Astrocyte (in vitro differentiated cells and primary cell): ENCODE measurements at places on chromosomes 2 and 18.

DNA sequence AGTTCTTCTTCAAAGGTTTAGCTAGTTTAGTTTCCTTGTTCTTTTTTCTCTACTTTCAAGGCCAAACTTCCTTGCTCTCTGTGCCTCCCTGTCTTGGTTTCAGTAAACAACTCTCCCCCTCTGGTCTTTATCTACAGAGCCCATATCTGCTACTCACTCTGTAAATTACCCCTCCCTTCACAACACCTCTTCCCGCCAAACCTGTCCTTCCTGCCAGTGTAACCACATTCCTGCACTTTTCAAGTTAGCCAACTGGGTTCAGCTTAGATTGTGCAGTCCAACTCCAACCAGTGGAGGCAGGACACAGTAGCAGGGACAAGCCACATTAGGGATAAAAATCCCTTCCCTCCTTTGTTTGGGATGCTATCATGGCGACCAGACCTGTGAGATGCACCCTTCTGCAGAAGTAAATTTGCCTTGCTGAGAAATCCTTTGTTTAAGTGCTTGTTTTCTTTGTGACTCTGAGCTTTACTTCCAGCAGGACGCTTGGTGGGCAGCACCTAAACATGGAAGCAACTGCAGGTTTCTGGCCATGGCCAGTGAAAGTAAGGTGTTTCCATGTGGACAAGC lies 706.0 kb downstream of the KCNJ3 start:
- H3K27me3 ChIP-seq = no peaks in the 10 kb centered on the region
- DNase-seq = no peak
- no peaks in the 10 kb centered on the region for H3K4me1 ChIP-seq

DNA sequence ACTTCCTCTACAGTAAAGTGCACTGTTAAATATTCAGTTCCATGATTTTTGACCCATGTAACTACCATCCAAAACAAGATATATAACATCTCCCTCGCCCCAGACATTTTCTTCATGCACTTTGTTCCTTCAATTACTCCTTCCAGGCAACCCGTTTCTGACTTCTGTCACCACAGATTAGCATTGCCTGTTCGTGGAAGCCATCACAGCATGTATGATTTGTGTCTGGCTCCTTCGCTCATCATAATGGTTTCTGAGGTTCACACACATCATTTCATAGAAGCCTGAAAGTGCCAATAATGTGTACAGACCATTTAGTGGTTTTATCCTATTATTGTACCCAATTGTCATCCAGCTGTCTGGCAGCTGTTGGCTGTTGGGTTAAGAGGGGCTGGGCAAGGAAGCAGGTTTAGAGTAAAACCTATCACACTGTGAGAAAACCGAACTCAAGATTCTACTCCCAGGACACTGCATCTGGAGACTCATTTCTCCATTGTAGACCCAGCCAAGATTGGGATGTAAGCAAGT lies 16.1 kb downstream of the ARHGAP28 start:
- DNase-seq = no peak
- no peaks in the 10 kb centered on the region for H3K36me3 ChIP-seq
- H3K4me3 ChIP-seq = no peak overlapping the region
- no peak overlapping the region for H3K27ac ChIP-seq
- H3K4me1 ChIP-seq = peaks cover 35% of the 10 kb centered on the region

DNA sequence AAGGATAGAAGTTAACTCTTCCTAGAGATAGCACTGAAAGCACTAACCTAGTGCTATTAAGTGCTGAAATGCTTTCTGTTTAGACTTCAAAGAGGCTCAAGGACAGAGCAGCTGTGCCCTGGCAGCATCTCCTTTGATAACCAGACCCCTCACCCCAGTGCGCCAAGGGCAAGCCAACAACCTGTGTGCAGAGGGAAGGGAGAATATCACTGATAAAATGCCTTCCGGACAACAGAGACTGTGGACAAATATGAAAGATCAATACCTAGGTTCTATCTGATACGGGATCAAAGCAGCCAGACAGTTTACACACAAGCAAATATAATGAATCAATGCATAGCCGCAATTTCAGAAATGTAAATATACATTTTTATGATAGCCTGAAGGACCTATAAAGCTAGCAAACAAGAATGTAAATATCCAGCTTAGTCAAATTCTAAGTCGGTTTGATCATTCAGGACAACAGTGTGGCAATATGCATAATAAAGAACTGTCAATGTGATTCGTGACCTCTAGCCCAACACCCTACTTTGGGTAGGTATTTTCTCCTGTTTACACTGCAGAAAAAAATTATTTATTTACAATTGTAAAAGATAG lies 91.8 kb upstream of the RFX8 start:
- H3K4me3 ChIP-seq = no peak overlapping the region
- no peak for DNase-seq
- no peaks in the 10 kb centered on the region for H3K4me1 ChIP-seq
- peaks cover 5% of the 10 kb centered on the region for H3K27me3 ChIP-seq

GRCh38 chr18:70459251-70459650 lies 170.4 kb downstream of the SOCS6 start:
- H3K36me3 ChIP-seq = no peaks in the 10 kb centered on the region
- H3K27ac ChIP-seq = no peak overlapping the region
- no peaks in the 10 kb centered on the region for H3K4me1 ChIP-seq
- no peaks in the 10 kb centered on the region for H3K27me3 ChIP-seq
- no peak overlapping the region for H3K4me3 ChIP-seq

DNA sequence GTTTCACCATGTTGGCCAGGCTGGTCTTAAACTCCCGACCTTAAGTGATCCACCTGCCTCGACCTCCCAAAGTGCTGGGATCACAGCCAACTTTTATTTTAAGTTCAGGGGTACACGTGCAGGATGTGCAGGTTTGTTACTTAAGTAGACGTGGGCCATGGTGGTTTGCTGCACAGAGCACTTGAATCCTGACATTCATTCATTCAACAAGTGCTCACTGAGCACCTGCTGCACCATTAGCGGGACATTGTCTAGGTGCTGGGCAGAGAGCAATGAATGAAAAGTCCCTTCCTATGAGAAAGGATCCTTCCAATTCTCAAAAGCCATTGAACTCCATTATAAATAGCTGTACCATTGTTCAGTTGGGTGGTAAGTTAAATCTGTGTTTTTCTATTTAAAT lies 31.0 kb downstream of the TGFA start:
- H3K4me1 ChIP-seq = peaks cover 13% of the 10 kb centered on the region
- no peak for DNase-seq
- H3K4me3 ChIP-seq = no peak overlapping the region
- H3K27me3 ChIP-seq = peaks cover 6% of the 10 kb centered on the region

DNA sequence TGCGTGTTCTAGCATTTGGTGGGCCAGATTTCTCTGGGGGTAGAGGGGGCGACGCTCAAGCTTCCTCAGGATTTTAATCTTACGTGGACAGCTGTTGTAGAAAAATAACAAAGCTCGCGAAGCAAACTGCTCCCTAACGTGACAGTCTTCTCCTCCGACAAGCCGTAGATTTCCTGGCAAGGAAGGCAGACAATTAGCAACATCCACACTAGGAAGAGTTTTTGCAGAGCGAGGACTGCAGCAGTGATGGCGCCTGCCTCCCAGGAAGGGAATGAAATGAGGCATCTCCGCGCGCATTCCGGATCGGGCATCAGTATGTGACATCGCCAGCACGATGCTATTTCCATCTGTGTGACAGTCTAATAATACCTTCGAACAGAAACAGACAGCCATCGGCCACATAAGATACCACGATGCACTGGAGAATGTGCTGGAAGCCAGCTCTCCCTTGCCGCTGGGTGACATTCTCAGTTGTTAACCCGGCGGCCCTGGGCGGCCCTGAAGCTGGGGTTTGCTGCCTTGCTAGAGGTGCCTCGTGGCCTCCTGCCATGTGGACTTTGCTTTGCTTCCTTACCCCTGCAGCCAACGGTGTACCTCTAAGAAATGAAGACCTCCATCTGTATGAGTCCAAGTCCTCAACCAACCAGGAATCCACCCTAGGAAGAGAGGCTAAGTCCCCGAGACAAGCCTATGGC lies 101.8 kb upstream of the AGAP1 start:
- DNase-seq = no peak
- H3K27ac ChIP-seq = no peak overlapping the region
- peaks cover 7% of the 10 kb centered on the region for H3K4me1 ChIP-seq
- no peak overlapping the region for H3K4me3 ChIP-seq
- H3K36me3 ChIP-seq = no peaks in the 10 kb centered on the region

DNA sequence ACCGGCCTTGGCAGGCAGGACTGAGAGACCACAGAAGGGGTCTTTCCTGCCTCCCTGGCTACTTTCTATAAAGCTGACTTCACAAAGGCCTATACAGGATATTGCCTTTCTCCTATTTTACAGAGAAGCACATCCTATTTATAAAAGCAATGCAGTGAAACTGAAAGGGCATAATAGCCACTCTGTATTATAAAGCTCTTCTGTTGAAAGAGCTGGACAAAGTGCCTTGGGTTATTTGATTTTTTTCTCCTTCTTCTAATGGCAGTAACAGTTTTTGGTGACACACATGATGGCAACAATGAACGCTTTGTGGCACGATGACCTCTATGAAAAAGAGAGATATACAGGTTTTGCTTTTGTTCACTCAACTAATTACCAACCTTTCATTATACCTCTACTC lies 281.1 kb downstream of the ZNF516 start:
- H3K27ac ChIP-seq = no peak overlapping the region
- H3K36me3 ChIP-seq = no peaks in the 10 kb centered on the region
- H3K4me3 ChIP-seq = no peak overlapping the region
- no peak for DNase-seq
- no peaks in the 10 kb centered on the region for H3K27me3 ChIP-seq

DNA sequence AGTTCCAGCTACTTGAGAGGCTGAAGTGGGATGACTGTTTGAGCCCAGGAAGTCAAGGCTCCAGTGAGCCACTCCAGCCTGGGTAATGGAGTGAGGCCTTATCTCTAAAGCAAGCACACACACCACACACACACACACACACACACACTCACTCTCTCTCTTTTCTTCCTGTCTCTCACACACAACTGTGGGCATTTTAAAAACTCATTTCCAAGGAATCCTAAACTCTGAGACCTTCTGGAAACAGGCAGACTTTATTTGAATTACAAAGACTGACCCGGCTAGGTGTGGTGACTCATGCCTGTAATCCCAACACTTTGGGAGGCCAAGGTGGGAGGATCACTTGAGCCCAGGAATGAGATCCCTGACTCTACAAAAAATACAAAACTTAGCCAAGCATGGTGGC lies 21.3 kb downstream of the WDSUB1 start:
- no peaks in the 10 kb centered on the region for H3K36me3 ChIP-seq
- no peak overlapping the region for H3K4me3 ChIP-seq
- DNase-seq = peak; percentile 76
- no peak overlapping the region for H3K27ac ChIP-seq
- no peaks in the 10 kb centered on the region for H3K4me1 ChIP-seq
- no peaks in the 10 kb centered on the region for H3K27me3 ChIP-seq

DNA sequence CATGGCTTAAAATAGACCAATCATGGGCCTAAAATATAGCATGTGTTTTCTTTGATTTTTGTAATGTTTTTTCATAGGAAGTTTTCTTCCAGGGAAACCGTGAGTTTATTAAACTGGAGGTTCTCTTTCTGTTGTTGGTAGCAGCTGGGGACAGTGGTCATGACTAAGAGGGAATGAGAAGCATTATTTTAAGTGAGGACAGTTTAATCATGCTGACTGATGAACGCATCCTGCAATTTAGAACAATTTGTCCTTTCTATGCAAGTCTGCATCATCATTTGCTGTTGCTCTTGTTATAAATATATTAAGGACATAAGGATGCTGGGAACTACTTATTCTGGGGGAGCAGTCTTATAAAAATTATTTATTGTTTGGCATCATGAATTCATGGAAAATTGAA lies 51.2 kb downstream of the CAVIN2 start:
- H3K4me3 ChIP-seq = no peak overlapping the region
- no peak for DNase-seq
- H3K4me1 ChIP-seq = no peaks in the 10 kb centered on the region

GRCh38 chr2:240972636-240973521 lies 25.5 kb upstream of the SNED1 start:
- peak; percentile 14 for DNase-seq
- H3K36me3 ChIP-seq = no peaks in the 10 kb centered on the region
- no peaks in the 10 kb centered on the region for H3K4me1 ChIP-seq
- no peak overlapping the region for H3K4me3 ChIP-seq
- no peak overlapping the region for H3K27ac ChIP-seq

GRCh38 chr2:228688007-228688645 lies 506.6 kb upstream of the SPHKAP start:
- no peaks in the 10 kb centered on the region for H3K4me1 ChIP-seq
- DNase-seq = no peak
- H3K4me3 ChIP-seq = no peak overlapping the region
- H3K36me3 ChIP-seq = no peaks in the 10 kb centered on the region
- H3K27me3 ChIP-seq = peaks cover 2% of the 10 kb centered on the region

DNA sequence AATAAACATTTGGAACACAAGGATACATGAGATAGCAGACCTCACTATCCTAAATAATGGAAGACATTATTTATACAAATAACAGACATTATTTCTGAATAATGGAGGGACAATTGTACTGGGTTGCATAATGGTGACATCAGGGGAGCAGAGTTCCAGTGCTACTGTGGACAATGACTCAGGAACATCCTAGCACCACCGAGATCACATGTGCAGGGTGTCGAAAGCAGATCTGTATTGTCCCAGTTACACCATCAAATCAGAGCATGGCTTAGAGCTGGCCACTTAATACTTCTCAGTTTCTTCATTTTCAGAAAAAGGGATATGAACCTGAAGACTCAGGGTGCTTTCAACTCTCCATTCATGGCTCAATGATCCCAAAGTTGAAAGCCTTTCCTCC lies 249.1 kb upstream of the RBMS1 start:
- H3K4me1 ChIP-seq = peaks cover 4% of the 10 kb centered on the region
- no peak overlapping the region for H3K4me3 ChIP-seq
- no peaks in the 10 kb centered on the region for H3K36me3 ChIP-seq
- no peak overlapping the region for H3K27ac ChIP-seq
- no peaks in the 10 kb centered on the region for H3K27me3 ChIP-seq
- no peak for DNase-seq

- DNase-seq = no peak
- no peaks in the 10 kb centered on the region for H3K27me3 ChIP-seq
Observed at GRCh38 chr18:28485918-28486317, 309.0 kb upstream of the CDH2 start.

GRCh38 chr2:231047274-231047922 lies 9.3 kb upstream of the PSMD1 start:
- no peak overlapping the region for H3K27ac ChIP-seq
- peaks cover 2% of the 10 kb centered on the region for H3K4me1 ChIP-seq
- peaks cover 27% of the 10 kb centered on the region for H3K27me3 ChIP-seq
- H3K4me3 ChIP-seq = no peak overlapping the region
- no peak for DNase-seq

DNA sequence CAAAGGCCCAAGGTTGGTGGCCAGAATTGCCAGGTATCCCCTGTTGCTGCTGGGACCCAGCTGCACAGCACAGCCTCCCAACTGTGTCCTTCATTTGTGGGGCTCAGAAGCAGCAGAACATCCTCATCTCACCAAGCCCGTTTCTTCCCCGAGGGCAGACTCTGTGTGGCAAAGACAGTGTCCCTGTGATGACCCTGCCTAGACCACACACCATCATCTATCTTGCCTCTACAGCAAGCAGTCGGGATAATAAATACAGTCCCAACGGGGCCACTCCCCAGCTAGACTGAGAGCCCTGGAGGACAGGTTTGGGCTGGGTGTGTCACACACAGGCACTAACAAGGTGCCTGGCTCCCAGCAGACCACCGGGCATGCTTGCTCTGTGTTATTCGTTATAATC lies 93.4 kb downstream of the PTGR3 start:
- H3K27ac ChIP-seq = no peak overlapping the region
- no peak overlapping the region for H3K4me3 ChIP-seq
- H3K36me3 ChIP-seq = no peaks in the 10 kb centered on the region
- no peak for DNase-seq
- no peaks in the 10 kb centered on the region for H3K27me3 ChIP-seq

GRCh38 chr2:96954011-96954846 lies 32.2 kb downstream of the FAM178B start:
- H3K27ac ChIP-seq = no peak overlapping the region
- DNase-seq = no peak
- no peaks in the 10 kb centered on the region for H3K4me1 ChIP-seq
- no peaks in the 10 kb centered on the region for H3K36me3 ChIP-seq
